Thyroid gland (tissue), 4 donors: ENCODE measurements at places on chromosomes 2 and 18. TPM values are rescaled to one million over a fixed set of nuclear protein-coding genes. Genes with fewer than 3 reads are reported as not detected.

The L3MBTL4 gene
- 37.1 TPM for total RNA-seq

The HNMT gene
- total RNA-seq, result 48.8 TPM

The DUSP19 gene
- total RNA-seq, result 3.6 TPM

The FAM237A gene
- not detected for total RNA-seq

The COL4A4 gene
- 31.2 TPM for total RNA-seq

The REG1B gene
- total RNA-seq, result not detected

The EPB41L3 gene
- total RNA-seq, result 37.7 TPM

The CCDC85A gene
- total RNA-seq, result 24.5 TPM

The GPR75 gene
- total RNA-seq, result 7.9 TPM

The ALPI gene
- total RNA-seq, result not detected

The SFT2D3 gene
- total RNA-seq, result 14.0 TPM

GRCh38 chr2:197674591-197674990, 796 bp downstream of the RFTN2 start:
- H3K36me3 ChIP-seq, result no peaks in the 10 kb centered on the region
- H3K27me3 ChIP-seq, result no peaks in the 10 kb centered on the region
- peak overlapping the region; percentile 13 for H3K27ac ChIP-seq
- H3K4me3 ChIP-seq, result no peak overlapping the region
- no peaks in the 10 kb centered on the region for H3K4me1 ChIP-seq

- H3K4me1 ChIP-seq, result peaks cover 42% of the 10 kb centered on the region
- no peaks in the 10 kb centered on the region for H3K36me3 ChIP-seq
- H3K4me3 ChIP-seq, result no peak overlapping the region
- no peak overlapping the region for H3K27ac ChIP-seq
- no peaks in the 10 kb centered on the region for H3K27me3 ChIP-seq
Observed at GRCh38 chr2:1868683-1869141, 124.4 kb upstream of the PXDN start.

- H3K4me1 ChIP-seq, result peaks cover 4% of the 10 kb centered on the region
- H3K36me3 ChIP-seq, result peaks cover 7% of the 10 kb centered on the region
- no peak overlapping the region for H3K4me3 ChIP-seq
- H3K27ac ChIP-seq, result no peak overlapping the region
Observed at GRCh38 chr2:206064077-206064476, 21.9 kb downstream of the INO80D start.

- peak overlapping the region; percentile 63 for H3K4me3 ChIP-seq
- peak overlapping the region; percentile 98 for H3K27ac ChIP-seq
- H3K27me3 ChIP-seq, result no peaks in the 10 kb centered on the region
- peak; percentile 79 for DNase-seq
Observed at GRCh38 chr2:213152065-213152794, 818 bp upstream of the IKZF2 start.

DNA sequence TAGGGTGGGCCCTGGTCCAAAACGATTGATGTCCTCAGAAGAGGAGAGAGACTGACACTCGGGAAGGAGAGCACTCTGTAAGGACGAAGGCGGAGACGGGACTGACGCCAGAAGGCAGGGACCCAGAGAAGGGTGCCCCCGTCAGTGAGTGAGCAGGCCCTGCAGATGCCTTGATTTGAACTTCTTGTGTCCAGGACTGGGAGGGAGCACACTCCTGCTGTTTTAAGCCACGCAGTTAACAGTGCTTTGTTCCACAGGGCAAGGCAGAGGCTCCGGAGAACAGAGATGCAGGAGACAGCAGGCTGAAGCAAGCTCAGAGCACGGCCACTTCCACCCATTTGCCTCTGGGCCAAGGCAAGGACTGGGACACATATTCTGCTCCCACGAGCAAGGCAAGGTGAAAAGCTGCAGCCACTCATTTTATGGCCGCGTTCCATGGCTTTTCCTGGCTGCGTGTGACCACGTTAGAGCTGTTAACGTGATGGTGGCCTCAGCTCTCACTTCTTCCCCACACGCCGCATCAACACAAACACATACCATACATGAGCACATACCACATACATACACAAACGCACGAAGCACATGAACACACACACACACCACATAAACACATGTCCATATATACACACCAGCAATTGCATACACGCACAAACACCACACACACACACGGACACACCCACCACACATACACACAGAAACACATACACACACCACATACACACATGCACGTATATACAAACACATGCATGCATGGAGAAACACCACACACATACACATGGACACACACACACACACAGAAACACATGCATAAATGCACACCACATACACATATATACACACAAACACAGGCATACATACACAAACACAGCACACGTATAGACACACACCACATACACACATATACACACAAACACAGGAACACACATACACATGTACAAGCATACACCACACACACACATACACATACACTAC, 521.0 kb upstream of the MYT1L start:
- H3K4me3 ChIP-seq, result no peak overlapping the region
- no peak overlapping the region for H3K27ac ChIP-seq
- H3K36me3 ChIP-seq, result no peaks in the 10 kb centered on the region

GRCh38 chr18:72409903-72410302, 134.2 kb downstream of the CBLN2 start:
- H3K4me3 ChIP-seq, result no peak overlapping the region
- H3K4me1 ChIP-seq, result no peaks in the 10 kb centered on the region
- H3K36me3 ChIP-seq, result no peaks in the 10 kb centered on the region
- H3K27ac ChIP-seq, result no peak overlapping the region

GRCh38 chr2:215577356-215577755, 141.5 kb upstream of the FN1 start:
- no peaks in the 10 kb centered on the region for H3K4me1 ChIP-seq
- DNase-seq, result no peak
- no peak overlapping the region for H3K27ac ChIP-seq
- no peaks in the 10 kb centered on the region for H3K36me3 ChIP-seq

DNA sequence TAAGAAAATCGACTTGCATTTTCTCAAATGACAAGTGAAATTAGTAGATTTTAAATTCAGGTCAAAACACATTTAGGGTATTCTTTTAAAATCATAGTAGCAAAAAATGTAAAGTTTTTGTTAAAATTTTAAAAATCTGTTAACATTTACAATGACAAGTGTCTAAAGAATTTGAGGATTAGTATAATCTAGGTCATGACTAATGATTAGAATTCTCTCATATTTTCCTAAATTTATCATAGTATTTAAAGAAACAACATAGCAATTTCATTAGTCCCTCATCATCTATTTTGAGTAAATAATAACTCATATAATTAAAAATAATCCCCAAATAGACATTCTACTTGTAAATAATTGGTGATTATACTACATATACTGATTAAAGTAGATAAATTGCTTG, 23.6 kb downstream of the THUMPD2 start:
- no peak overlapping the region for H3K27ac ChIP-seq
- no peaks in the 10 kb centered on the region for H3K27me3 ChIP-seq
- DNase-seq, result no peak
- H3K36me3 ChIP-seq, result peaks cover 29% of the 10 kb centered on the region

DNA sequence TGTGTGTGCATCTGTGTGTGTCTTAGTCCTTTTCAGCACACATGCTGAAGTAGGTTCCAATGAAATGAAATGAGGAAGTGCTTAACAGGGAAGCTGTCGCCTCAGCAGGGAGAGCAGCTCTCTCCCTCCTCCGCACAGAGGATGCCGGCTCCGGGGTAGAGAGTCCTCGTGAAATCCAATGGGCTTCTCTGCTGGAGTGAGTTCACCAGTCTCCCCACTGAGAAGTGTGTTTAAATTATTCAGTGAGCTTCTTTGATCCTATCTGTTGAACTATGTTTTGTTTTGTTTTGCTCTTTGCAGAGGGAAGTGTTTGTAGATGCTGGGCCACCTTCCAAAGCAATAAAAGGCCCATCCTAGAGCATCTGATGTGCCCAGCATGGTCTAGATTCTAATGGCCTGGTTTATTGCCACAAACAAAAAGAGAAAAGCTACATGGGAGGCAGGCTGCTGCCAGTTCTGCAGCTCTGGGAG, 6.7 kb downstream of the PPP1R7 start:
- peaks cover 8% of the 10 kb centered on the region for H3K4me1 ChIP-seq
- no peaks in the 10 kb centered on the region for H3K27me3 ChIP-seq
- no peak overlapping the region for H3K4me3 ChIP-seq
- H3K36me3 ChIP-seq, result peaks cover 14% of the 10 kb centered on the region
- no peak for DNase-seq

DNA sequence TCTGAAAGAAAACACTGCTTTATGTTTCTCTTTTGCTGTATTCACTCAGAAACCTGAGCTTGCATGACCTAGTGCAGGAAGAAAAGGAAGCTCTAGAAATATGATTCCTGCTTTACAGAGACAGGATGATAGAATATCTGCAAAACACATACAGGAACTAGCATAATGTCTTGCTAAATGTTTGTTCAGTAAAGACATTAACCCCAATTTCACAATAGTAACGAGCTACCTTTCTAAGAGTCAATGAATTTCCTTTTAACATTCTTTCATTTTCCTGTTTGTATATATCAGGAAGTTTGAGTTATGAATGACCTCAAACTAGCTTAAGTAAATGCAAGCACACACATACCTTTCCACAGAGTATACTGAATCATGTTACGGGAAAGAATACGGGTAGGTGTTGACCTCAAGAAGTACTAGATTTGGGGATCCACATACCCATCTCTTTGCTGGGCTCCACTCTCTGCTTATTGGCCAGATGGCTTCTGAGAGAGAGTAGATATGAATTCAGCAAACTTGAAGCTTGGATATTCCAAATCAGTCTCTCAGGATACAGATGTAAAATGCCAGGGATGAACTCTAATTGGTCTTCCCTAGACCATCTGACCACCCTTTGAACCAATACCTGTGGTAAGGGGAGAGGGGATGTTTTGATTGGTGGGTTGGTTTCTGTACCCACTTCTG, 18.2 kb upstream of the ACSL3 start:
- no peak for DNase-seq
- H3K4me3 ChIP-seq, result no peak overlapping the region
- no peaks in the 10 kb centered on the region for H3K27me3 ChIP-seq

GRCh38 chr18:11553098-11553940, 56.1 kb upstream of the SLC35G4 start:
- no peaks in the 10 kb centered on the region for H3K36me3 ChIP-seq
- H3K4me3 ChIP-seq, result no peak overlapping the region
- no peaks in the 10 kb centered on the region for H3K4me1 ChIP-seq
- peak; percentile 24 for DNase-seq
- H3K27me3 ChIP-seq, result no peaks in the 10 kb centered on the region

DNA sequence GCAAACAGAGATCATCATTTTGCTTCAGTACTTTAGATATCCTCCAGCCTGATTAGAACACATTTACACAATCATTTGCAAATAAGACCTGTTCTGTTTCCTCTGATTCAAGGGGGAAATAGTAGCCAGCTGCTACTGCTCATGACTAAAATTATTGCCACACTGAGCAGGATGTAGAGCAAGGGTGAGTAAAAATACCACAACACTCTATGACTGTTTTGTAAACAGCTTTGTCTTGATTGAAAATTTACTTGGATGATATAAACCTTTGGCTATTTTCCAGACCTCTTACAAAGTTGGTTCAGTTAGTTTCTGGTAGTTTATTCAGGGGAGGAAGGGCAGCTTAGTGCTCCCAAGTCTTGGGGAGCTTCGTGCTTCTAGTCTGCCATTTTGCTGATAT, 286.4 kb upstream of the CNTNAP5 start:
- H3K36me3 ChIP-seq, result no peaks in the 10 kb centered on the region
- no peaks in the 10 kb centered on the region for H3K27me3 ChIP-seq
- no peak overlapping the region for H3K4me3 ChIP-seq
- no peaks in the 10 kb centered on the region for H3K4me1 ChIP-seq
- no peak for DNase-seq

- DNase-seq, result no peak
- no peaks in the 10 kb centered on the region for H3K27me3 ChIP-seq
- H3K4me3 ChIP-seq, result peak overlapping the region; percentile 7
- peaks cover 17% of the 10 kb centered on the region for H3K4me1 ChIP-seq
Observed at GRCh38 chr2:54330926-54331835, 75.2 kb upstream of the TSPYL6 start.

GRCh38 chr2:124213977-124214587, 189.0 kb downstream of the CNTNAP5 start:
- no peaks in the 10 kb centered on the region for H3K36me3 ChIP-seq
- no peak overlapping the region for H3K27ac ChIP-seq
- H3K4me3 ChIP-seq, result no peak overlapping the region
- H3K27me3 ChIP-seq, result no peaks in the 10 kb centered on the region
- H3K4me1 ChIP-seq, result no peaks in the 10 kb centered on the region
- no peak for DNase-seq

GRCh38 chr2:219634951-219635751, 7.7 kb downstream of the SLC4A3 start:
- no peak overlapping the region for H3K4me3 ChIP-seq
- H3K4me1 ChIP-seq, result no peaks in the 10 kb centered on the region
- DNase-seq, result no peak
- H3K27ac ChIP-seq, result no peak overlapping the region

GRCh38 chr18:2997429-2997828, 15.5 kb downstream of the LPIN2 start:
- no peaks in the 10 kb centered on the region for H3K36me3 ChIP-seq
- H3K4me1 ChIP-seq, result peaks cover 30% of the 10 kb centered on the region
- DNase-seq, result no peak
- H3K27me3 ChIP-seq, result no peaks in the 10 kb centered on the region

- peak overlapping the region; percentile 59 for H3K4me3 ChIP-seq
- H3K27ac ChIP-seq, result peak overlapping the region; percentile 96
- peak; percentile 70 for DNase-seq
- H3K4me1 ChIP-seq, result peaks cover 45% of the 10 kb centered on the region
- no peaks in the 10 kb centered on the region for H3K36me3 ChIP-seq
- H3K27me3 ChIP-seq, result no peaks in the 10 kb centered on the region
Observed at GRCh38 chr2:54557601-54558187, 101.6 kb downstream of the SPTBN1 start.

DNA sequence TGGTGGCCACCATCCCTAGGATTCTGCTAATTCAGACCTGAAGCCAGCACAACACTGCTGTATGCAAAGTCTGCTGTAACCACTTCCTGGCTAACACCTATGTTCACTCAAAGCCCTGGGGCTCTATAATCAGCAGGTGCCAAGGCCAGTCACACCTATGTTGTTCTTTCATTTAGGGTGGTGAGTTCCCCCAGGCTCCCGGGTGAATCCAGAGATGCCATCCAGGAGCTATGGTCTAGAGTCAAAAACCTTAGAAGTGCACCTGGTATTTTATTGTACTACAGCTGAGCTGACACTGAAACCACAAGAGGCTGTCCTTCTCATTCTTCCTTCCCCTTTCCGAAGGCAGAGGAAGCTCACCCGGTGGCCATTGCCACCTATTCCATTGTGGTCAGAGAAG, 46.2 kb upstream of the CCDC141 start:
- DNase-seq, result no peak
- H3K27ac ChIP-seq, result no peak overlapping the region
- no peaks in the 10 kb centered on the region for H3K4me1 ChIP-seq

GRCh38 chr2:158725441-158725891, 69.7 kb upstream of the DAPL1 start:
- H3K4me1 ChIP-seq, result peaks cover 27% of the 10 kb centered on the region
- H3K27me3 ChIP-seq, result no peaks in the 10 kb centered on the region
- H3K27ac ChIP-seq, result no peak overlapping the region
- no peak for DNase-seq
- no peaks in the 10 kb centered on the region for H3K36me3 ChIP-seq
- H3K4me3 ChIP-seq, result no peak overlapping the region

- H3K36me3 ChIP-seq, result no peaks in the 10 kb centered on the region
- H3K4me3 ChIP-seq, result no peak overlapping the region
- no peak for DNase-seq
- peak overlapping the region; percentile 21 for H3K27ac ChIP-seq
- peaks cover 23% of the 10 kb centered on the region for H3K4me1 ChIP-seq
- H3K27me3 ChIP-seq, result no peaks in the 10 kb centered on the region
Observed at GRCh38 chr2:8652774-8653426, 29.0 kb upstream of the ID2 start.

- no peaks in the 10 kb centered on the region for H3K4me1 ChIP-seq
- H3K4me3 ChIP-seq, result no peak overlapping the region
- no peaks in the 10 kb centered on the region for H3K27me3 ChIP-seq
- no peak overlapping the region for H3K27ac ChIP-seq
Observed at GRCh38 chr18:4399929-4400328, 55.2 kb downstream of the DLGAP1 start.
